ENCODE measurements at places on chromosomes 5 and 9.
A peak's percentile ranks its signal among the peaks of the same experiment; 100 is the strongest.

DNA sequence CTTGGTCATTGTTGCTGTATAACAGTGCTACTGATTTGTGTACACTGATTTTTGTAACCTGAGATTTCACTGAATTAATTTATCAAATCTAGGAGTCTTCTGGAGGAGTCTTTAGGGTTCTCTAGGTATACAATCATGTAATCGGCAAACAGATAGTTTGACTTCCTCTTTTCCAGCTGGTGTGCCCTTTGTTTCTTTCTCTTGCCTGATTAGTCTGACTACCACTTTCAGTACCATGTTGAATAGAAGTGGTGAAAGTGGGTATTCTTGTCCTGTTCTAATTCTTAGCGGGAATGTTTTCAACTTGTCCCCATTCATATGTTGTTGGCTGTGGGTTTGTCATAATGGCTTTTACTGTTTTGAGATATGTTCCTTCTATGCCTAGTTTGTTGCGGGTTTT lies 24.7 kb upstream of the RANBP6 start:
- no peak for DNase-seq

GRCh38 chr5:59416451-59416850 lies 477.1 kb downstream of the PDE4D start:
- no peak for DNase-seq

DNA sequence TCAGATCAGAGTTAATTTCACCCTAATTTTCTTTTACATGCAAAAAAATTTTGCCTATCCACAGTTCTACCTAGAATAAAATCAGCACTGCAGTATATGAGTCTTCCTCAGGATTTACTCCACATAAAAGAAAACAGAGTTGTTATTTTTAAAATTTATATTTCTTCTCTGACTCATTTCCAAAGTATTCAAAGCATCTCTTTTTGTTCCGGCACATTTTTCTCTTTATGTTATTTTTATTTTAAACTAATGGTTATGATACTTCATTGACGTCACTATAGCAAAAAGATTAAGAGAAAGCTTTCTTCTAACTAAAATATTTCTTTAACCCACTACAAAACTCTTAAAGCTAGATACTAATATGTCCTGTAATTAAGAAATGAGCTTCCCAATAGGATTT lies 590.4 kb downstream of the PRELID2 start:
- no peak for DNase-seq

GRCh38 chr5:51829691-51830090 lies 446.4 kb downstream of the ISL1 start:
- no peak for DNase-seq

DNA sequence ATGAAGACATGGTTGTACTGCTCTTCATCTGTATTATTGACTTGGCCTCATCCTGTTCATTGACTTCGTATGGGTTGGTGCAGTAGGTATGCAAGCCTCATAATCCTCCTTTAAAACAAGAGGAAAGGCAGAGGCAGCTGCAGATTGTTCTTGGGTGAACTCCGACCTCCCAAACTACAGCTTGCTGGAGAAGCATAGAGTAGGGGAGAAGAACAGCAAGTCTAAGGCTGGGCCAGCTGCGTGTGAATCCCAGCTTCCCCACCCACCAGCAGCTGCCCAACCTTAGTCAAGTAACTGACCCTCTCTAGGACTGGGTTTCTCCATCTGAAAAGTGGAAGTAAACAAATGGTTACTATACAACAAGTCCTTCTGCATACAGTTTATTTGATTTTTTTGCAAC lies 114.5 kb upstream of the WWC1 start:
- DNase-seq = no peak

DNA sequence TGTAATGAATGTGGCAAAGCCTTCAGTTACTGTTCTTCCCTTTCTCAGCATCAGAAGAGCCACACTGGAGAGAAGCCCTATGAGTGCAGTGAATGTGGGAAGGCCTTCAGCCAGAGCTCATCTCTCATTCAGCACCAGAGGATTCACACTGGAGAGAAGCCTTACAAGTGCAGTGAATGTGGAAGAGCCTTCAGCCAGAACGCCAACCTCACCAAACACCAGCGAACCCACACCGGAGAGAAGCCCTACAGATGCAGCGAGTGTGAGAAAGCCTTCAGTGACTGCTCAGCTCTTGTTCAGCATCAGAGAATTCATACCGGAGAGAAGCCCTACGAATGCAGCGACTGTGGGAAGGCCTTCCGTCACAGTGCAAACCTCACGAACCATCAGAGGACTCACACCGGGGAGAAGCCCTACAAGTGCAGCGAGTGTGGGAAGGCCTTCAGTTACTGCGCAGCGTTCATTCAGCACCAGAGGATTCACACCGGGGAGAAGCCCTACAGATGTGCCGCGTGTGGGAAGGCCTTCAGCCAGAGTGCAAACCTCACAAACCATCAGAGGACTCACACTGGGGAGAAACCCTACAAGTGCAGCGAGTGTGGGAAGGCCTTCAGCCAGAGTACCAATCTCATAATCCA lies 6.8 kb downstream of the RPL12 start:
- DNase-seq = no peak

GRCh38 chr5:80191991-80192398 lies 63.9 kb downstream of the SERINC5 start:
- no peak for DNase-seq

DNA sequence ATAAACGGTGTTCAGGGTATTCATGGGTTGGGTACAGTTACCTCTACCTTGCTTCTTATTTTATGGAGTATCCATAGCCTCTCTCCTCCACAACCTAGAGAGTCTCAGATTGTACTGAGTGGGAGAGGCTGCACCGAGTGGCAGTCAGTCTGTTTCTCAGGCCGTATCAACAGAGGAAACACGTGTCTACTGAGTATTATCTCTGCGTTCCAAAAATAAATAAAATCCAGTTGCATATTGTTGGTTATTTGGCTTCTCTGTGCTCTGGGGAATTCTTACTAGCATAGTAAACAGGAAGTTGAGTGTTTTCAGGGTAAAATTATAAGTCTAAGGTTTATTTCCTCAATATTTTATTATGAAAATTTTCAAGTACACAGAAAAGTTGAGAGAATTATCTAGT lies 231.0 kb downstream of the ARHGEF28 start:
- DNase-seq = no peak

GRCh38 chr5:168553377-168554130 lies 24.4 kb downstream of the FBLL1 start:
- DNase-seq = no peak

GRCh38 chr5:175021321-175021720 lies 296.9 kb downstream of the MSX2 start:
- DNase-seq = no peak

DNA sequence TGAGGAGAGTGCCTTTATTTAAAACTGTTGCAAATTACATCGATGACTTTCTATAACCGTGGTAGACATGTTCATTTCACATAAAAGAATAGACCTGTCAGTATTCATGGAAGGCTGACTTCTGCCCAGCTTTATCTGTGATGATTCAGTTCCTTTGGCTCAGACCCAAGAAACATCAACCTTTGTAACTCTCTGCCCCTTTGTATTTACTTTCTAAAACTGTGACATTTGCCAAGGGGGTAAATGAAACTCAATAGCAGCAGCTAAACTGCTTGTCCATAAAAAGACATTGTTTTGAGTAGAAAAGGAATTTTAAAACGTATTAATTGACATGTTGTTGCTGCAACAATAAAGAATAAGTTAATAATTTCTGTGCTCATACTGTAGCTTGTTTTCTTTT lies 137.8 kb upstream of the ANKH start:
- no peak for DNase-seq

DNA sequence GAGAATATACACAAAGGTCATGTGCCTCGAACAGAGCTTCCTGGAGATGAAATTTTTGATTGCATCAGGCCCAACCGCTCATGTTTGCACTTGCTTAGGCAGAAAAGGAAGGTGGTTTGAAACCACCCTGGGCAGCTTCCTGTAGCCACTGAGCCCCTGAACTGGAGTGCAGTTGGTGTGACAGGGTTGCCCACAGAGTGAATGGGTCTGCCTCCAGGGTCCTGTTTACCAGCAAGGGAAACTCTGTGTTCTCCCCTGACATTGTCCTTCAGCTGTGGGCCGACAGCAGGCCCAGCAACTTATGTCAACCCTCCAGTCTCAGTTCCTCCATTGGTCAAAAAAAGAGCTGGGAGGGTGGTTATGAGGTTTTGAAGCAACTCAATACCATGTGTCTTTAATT lies 289.6 kb downstream of the KIF4B start:
- DNase-seq = no peak

DNA sequence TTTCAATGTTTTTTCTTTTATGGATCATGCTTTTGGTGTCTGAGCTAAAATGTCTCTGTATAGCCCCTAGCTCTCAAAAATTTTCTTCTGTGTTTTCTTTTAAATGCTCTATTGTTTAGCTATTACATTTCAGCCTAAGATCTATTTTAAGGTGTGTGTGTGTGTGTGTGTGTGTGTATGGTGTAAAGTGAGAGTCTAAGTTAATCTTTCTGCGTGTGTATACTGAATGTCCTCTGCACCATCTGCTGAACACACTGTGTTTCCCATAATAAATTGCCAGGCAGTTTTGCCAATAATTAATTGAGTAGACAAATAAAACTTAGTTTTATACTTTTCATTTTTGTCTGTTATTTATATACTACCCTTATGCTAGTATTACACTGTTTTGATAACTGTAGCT lies 2096.3 kb upstream of the C9orf72 start:
- DNase-seq = no peak

- no peak for DNase-seq
These were observed 89.3 kb downstream of the STARD4 start for GRCh38 chr5:111422747-111423720.

GRCh38 chr9:109311286-109311685 lies 9.6 kb downstream of the EPB41L4B start:
- DNase-seq = no peak

- no peak for DNase-seq
These were observed 27.7 kb upstream of the C6 start for GRCh38 chr5:41240985-41241384.

DNA sequence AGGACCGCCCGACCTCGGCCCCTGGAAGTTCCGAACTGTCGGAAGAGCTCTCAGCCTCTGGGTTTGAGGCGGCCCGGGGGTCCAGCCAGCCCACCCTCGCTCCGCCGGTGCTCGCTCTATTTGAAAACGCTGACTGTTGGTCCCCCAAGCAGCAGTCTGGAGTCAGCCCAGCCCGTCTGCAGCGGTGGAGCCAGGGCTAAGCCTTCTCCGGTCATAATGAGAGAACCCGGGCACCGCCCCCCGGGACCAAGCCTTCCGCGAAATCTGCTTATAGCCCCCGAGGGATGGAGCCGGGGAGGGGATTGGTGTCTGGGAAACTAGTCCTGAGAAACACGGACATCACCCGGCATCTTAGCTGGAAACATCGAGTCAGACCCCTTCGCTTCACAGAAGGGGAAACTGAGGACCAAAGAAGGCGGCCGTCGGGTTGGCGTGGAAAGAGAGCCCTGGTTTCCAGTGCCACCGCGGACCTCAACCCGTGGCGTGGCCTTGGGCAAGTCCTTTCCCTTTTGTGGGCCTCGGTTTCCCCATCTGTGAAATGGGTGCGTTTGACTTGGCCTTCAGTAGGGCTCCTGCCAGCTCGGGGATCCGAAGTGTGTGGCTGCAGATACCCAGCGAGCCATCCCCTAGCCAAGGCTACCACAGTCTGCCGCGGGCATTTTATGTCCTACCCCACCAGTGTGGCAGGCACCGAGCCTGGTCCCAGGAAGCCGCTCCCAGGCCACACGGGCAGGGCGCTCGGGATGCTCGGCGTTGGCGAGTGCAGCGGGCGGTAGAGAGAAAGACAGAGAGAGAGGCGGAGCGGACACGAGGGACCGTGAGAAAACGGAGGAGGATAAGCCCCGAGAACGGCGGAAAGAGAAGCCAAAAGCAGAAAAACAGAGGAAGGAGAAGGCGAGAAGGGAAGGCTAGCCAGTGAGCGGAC lies 857 bp downstream of the ADAM19 start:
- peak; percentile 30 for DNase-seq

- DNase-seq = no peak
These were observed 177.7 kb downstream of the NDUFS4 start for GRCh38 chr5:53738105-53738504.

- DNase-seq = no peak
These were observed 1351.9 kb upstream of the C9orf72 start for GRCh38 chr9:28925157-28925556.

DNA sequence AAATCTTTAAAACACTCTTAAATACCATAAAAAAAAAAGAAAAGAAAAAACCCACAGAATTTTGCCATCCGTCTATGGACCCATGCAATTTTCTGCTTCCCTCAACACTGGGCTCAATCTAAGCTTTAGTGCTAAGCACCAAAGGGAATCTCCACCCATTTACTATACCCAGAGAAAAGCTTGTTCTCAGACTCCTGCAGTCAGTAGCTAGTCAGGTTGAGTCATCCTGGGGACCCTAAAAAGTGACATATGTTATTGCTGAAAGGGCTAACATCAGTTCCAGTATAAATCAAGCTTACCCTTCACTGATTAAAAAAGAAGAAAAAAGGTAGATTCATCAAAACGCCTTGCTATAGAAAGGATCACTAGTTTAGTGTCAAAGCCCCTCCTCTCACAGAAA lies 177.6 kb downstream of the MUSK start:
- no peak for DNase-seq

DNA sequence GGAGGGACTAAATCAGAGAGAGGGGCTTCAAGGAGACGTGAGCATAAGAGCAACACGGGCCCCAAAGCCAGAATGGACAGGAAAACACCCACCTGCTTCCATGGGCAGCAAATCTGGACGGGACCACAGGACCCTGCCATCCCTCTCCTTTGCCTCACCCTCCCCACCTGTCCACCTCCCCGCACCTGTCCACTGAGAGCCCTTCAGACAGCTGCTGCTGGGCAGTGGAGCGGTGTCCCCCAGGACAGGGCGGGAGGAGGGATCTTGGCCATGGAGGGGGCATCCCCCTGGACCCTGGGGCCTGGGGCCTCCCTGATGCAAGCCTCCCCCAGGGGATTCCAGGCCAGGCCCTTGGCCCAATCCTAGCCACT lies 2.6 kb downstream of the CCDC183 start:
- DNase-seq = no peak

DNA sequence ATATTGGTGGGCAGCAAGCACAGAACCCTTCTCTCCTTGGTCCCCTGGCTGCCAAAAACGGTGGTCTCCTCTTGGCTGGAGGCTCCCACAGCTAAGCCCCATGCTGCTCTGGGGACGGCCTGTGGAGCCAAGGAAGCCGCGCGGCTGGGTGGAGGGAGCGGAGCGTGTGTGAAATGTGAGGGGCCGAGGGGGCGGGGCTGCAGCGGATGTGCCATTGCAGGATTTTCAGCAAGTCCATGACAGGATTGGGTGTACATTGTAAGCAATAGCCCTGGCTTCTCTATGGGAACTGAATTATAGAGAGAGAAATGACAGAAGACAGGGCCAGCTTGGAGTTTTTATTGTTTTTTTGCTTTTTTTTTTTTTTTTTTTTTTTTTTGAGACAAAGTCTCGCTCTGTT lies 336.5 kb downstream of the DIRAS2 start:
- DNase-seq = no peak

GRCh38 chr5:95398989-95399388 lies 7.8 kb downstream of the FAM81B start:
- DNase-seq = no peak

Data from activated CD4-positive, alpha-beta T cell treated with anti-CD3 and anti-CD28 coated beads for 4 hours (primary cell).